ENCODE measurements at places on chromosomes 3 and 15.

GRCh38 chr3:188583341-188584161, 429.6 kb downstream of the LPP start:
- no peak for DNase-seq

GRCh38 chr3:156449710-156450574, 105.0 kb downstream of the SSR3 start:
- DNase-seq: no peak

GRCh38 chr15:41988896-41989572, 16.7 kb upstream of the EHD4 start:
- no peak for DNase-seq

DNA sequence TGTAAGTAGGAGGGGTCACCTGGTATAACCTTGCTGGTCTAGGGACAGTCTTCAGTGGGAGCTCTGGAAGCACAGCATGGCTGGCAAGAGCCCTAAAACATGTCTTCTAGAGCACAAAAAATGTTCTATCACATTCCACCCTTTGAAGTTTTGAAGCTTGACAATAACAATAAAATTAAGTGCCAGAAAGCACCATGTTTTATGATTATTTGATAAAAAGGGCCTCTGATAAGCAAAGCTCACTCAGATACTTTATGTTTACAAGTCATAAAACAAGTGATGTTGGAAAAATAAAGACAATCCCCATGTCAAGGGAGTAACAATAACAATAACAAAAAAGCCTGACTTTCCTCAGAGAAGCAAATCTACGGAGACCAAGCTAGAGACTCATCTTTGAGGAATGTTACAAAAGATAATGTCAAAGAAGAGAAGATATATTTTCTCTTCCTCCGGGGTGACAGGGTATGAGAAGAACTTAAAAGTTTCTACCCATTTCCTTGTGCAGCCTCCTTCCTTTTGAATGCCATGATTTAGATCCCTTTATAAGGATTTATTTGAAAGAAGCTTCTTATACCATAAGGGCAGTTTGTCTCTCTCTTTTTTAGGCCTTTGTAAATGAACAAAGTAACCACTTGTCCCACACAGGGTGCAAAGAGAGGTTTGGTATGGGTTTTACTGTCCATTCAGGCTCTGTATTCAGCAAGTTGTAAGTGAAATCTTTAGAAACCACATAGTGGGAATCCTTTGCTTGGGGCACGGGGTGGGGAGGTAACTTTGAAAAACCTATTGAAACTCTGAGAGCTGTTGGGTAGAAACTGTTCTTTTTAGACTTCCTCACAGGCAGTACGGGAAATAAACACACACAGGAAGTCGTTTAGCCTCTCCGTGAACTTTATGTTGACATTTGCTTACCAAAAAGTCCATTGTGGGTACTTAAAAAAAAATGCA, 109.6 kb upstream of the RBMS3 start:
- no peak for DNase-seq

- DNase-seq: no peak
Observed at GRCh38 chr3:150623945-150624344, 20.8 kb downstream of the SELENOT start.
